ENCODE measurements at places on chromosomes 4 and X. TPM values are rescaled to one million over a fixed set of nuclear protein-coding genes. Genes with fewer than 3 reads are reported as not detected.

- no peak for DNase-seq
Observed at GRCh38 chrX:134365904-134366303, 94.1 kb upstream of the HPRT1 start.

- no peak for DNase-seq
Observed at GRCh38 chr4:67054896-67055295, 490.4 kb downstream of the CENPC start.

- DNase-seq: peak; percentile 53
Observed at GRCh38 chr4:174714393-174715211, 114.4 kb downstream of the GLRA3 start.

DNA sequence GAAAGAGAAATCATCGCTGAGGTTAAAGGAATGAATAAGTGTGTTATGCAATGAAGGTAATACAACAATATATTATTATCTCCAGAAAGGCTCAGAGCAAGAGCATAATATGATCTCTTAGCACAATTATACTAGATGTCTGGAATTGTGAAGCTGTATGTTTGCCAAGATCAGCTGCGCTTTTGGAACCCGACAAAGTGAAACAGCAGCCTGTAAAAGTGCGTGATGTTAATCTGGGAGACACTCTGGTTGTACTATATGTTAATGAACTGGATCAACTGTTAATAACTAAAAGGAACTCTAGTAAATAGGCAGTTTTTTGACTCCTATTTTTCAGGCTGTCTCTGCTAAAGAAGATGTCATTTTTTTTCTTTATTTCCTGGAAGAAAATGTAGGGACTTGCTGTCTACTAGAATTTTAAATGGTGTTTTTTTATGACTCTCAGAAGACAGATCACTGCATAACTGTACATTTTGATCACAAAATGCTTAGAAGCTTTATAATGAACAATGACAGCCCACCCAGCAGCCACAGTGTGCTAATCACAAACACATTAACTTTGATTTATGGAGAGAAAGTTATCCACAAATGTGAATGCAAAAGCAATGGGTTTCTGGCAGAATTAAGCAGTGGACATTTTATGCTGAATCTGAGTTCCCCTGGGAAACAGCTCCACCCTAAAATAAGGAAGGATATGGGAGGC is 50.2 kb downstream of the UGT2B28 start:
- DNase-seq: no peak

GRCh38 chr4:137768196-137768595 is 235.9 kb upstream of the PCDH18 start:
- DNase-seq: no peak

GRCh38 chr4:4845027-4845426 is 14.4 kb upstream of the MSX1 start:
- DNase-seq: no peak

DNA sequence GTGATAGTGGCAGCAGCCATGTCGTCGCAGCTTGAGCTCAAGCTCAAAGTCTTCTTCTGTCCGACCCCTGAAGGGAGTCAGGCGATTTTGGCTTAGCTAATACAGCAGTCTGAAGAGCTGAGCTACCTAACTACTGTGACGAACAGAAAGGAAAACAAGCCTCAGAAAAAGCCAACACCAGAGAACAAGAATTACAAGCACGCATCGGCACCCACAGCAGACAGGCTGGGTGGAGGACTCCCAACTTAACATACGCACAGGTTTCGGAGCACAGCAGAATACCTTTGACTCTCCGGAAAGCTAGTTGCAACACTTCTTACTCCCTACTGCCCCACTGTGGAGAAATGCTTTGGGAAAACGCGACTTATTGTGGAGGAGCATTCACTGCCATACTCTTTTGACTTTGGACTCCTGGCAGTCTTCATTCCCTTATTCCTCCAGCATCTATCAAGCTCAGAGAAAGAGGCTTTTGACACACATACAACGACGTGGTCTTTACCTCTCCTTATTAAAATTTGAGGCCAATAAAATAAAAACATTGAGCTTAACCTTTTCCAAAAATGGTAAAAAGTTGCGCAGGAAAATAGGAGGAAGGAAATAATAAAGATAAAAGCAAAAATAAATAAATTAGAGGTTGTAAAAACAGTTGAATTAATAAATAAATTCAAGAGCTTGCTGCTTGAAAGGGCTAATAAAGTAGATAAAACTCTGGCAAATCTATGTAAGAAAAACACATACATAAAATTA is 41.3 kb upstream of the GPC3 start:
- DNase-seq: peak; percentile 46

DNA sequence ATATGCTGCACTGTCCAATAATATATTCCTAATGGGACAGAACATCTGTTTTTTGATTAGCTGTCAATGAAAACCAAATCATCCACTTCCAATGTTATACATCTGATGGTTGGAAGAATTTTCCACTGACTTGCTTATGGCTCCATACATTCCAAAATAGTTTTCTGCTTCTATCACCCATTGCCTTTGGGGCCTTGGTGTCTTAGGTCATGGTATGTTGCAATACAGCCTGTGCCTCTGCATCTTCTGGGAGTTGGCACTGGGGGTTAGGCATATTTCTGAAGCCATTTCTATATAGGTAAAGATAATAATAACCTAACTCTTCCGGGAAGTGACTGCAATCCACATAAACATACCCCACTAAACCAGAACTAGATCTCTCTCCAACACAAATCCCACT is 53.2 kb upstream of the NR3C2 start:
- DNase-seq: no peak

TMPRSS11F gene
- total RNA-seq: not detected

TEX13C gene
- 0.26 TPM for total RNA-seq

WDFY3 gene
- 71.4 TPM for total RNA-seq

ENPEP gene
- total RNA-seq: 0.39 TPM

HTN3 gene
- not detected for total RNA-seq

TLR1 gene
- 0.34 TPM for total RNA-seq

FAM9B gene
- not detected for total RNA-seq

OTC gene
- not detected for total RNA-seq

SUPT20HL1 gene
- not detected for total RNA-seq

Measured in WTC11 (cell line).